ENCODE measurements at places on chromosomes 1 and 21.

- peak; percentile 12 for DNase-seq
Measured at GRCh38 chr1:89719502-89720306, 86.8 kb downstream of the LRRC8C start.

DNA sequence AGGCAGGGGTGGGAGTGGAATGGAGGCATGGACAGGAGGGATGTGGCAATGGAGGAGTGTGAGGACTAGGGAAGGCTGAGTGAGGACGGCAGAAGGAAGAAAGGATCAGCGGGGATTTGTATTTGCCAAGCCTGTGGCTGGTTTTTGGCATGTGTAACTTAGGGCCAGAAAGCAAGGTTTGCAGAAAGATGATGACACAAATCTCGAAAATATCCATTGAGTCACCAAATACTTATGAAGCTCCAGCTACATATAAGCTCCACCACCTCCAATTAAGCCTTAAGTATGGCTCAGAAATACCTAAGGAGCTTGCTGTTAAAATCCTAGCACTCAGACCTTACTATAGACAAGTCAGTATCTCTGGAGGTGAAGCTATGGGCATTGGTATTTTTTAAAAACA lies 90.1 kb downstream of the OMA1 start:
- peak; percentile 40 for DNase-seq

- DNase-seq: no peak
Measured at GRCh38 chr1:39540504-39541031, 36.0 kb downstream of the PABPC4 start.

GRCh38 chr1:236951672-236952071 lies 52.6 kb downstream of the MT1HL1 start:
- no peak for DNase-seq

DNA sequence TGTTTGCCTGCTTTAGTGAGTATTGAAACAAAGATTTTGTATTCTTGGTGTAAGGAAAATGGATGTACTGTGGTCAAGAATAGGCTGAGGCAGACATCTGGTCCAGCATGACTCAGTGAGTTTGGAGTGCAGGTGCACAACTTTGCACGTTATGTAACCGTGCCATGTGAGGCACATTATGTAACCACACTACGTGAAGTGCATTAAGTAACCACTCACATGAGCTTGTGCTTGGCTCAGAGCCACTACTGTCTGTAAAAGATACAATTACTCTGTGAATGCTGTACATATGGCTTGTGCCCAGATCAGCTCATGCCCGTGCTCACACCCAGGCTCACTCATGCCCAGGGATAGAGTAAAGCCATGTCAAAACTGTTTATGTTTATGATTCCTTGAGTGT lies 216.8 kb downstream of the CTH start:
- no peak for DNase-seq

DNA sequence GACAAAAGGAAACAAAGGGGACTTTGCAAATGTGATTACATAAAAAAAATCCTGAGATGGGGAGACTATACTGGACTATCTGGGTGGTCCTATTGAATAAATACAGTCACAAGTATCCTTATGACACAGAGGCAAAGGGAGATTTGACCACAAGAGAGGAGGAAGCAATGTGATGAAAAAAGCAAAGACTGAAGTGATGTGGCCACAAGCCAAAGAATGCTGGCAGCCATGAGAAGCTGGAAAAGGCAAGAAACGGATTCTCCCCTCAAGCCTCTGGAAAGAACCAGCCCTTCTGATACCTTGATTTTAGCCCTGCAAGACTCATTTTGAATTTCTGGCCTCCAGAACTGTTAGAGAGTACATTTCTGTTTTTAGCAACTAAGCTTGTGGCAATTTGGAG lies 36.4 kb downstream of the OLFML2B start:
- DNase-seq: peak; percentile 43

DNA sequence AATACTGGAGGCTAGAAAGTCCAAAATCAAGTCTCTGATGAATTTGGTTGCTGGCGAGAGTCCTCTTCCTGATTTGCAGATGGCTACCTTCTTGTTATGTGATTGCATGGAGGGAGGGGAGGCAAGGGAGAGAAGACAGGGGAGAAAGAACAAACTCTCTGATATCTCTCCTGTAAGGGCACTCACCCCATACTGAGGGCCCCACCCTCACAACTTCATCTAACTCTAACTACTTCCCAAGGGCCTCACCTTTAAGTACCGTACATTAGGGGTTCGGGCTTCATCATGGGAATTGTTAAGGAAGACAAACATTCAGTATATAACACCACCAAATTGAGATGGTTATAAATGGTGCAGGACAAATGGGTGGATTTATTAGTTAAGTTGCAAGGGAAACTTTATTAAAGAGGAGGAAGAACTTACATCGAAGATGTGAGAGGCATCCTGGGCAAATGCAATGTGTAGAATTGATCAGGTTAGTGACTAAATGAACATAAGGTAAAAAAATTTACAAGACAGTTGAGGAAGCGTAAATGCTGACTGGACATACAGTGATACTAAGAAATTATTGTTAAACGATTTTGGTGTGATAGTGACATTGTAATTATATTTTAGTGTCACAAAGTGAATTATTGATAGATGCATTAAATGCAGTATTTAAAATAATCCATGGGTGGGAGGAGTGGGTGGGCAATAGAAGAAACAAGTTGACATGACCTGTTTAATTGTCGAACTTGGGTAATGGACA lies 10.6 kb downstream of the OR2B11 start:
- no peak for DNase-seq

DNA sequence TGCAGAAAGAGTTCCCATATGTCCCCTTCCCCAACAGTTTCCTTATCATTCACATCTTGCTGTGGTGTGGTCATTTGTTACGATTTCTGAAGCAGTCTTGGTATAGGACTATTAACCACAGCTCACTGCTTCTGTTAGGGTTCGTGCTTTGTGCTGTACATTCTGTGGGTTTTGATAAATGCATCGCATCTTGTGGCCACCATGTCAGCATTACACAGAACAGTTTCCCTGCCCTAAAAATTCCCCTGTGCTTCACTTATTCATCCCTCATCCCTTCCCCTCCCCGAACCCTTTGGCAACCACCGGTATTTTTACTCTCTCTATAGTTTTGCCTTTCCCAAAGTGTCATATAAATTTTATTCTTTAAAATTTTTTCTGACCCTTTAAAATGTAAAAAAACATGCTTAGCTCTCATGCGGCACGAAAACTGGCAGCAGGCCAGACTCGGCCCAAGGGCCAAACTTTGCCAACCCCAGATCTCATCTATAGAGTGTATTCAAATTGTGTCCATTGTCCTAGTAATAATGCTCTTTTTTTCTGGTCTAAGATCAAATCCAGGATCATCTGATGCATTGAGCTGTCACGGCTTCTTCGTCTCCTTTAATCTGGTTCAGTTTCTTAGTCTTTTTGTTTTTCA lies 78.2 kb downstream of the SIM2 start:
- DNase-seq: no peak

DNA sequence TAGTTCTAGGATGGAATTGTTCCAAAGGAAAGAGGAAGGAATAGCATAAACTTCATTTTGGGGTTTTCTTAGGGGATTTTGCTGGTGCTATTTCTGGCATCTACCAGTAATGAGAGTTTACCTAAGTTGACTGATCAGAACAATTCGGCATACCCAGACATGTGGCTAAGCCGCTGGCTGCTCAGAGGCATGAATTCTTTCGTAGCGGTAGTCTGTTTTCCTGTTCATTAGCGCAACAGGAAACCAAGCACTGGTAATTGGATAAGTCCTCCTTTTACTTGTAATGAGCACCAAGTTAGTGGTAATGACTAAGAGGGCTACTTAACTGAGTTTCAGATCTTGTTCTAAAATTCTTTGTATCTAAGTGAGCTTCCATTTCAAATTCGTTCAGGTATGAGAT lies 38.6 kb downstream of the C21orf91 start:
- DNase-seq: no peak

GRCh38 chr1:65458730-65459396 lies 38.4 kb downstream of the LEPR start:
- DNase-seq: no peak

GRCh38 chr1:27572679-27573426 lies 31.1 kb downstream of the AHDC1 start:
- DNase-seq: peak; percentile 91

- no peak for DNase-seq
Measured at GRCh38 chr1:65163201-65163805, 15.3 kb downstream of the AK4 start.

DNA sequence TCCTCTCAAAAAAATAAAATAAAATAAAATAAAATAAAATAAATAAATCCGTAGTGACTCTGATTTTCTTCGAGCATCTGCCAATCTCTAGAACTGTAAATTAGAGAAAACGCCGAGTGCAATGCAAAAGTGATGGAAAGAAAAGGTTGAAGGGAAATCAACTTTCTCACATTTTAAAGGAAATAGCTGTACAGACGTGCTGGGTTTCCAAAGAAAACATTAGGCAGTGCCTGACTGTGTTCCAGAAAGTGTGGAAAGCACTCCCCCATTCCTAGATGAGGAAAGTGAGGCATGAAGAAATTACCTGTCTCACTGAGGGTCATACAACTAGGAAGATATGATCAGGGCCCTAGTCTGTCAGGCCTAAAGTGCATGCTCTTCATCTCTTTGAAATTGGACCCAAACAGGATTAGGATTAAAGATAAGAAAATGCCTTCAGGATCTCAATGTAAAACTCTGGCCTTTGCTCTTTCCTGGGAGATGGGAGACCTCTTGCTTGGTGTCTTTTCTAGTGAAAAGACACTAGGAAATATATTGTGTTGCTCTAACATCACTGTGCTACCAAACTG lies 1.8 kb upstream of the PTPN14 start:
- DNase-seq: no peak

- DNase-seq: peak; percentile 92
Measured at GRCh38 chr1:10730985-10731384, 65.5 kb downstream of the CASZ1 start.

GRCh38 chr1:97351846-97352245 lies 569.0 kb downstream of the DPYD start:
- DNase-seq: peak; percentile 36

GRCh38 chr1:113686891-113687618 lies 72.2 kb downstream of the PHTF1 start:
- peak; percentile 28 for DNase-seq

- peak; percentile 80 for DNase-seq
Measured at GRCh38 chr1:223776075-223776814, 63.9 kb downstream of the CAPN2 start.

GRCh38 chr1:44849575-44850132 lies 6.6 kb upstream of the PTCH2 start:
- no peak for DNase-seq

GRCh38 chr1:150271291-150271959 lies 1.2 kb upstream of the C1orf54 start:
- no peak for DNase-seq

- peak; percentile 86 for DNase-seq
Measured at GRCh38 chr1:106924360-106924759, 132.1 kb upstream of the PRMT6 start.

- DNase-seq: no peak
Measured at GRCh38 chr1:107276247-107276646, 135.4 kb downstream of the NTNG1 start.

- no peak for DNase-seq
Measured at GRCh38 chr1:222106377-222106776, 364.5 kb upstream of the DUSP10 start.

DNA sequence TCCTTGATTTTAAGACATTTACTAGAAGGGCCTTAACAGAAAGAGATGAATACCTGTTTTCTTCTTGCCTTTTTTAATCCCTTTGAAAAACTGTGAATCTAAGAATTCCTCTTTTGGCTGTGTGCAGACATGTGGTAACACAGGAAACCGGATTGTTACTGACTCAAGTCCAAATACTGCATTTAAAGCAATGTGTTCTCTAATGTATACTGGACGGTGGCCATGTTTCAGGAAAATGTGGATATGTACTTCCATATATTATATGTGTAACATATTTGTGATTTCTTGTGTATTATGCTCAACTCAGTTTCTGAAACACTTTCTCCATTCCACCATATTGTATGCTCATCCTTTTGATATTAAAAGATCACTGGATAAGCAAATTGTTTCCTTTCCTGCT lies 185.1 kb downstream of the LRRC7 start:
- no peak for DNase-seq

- no peak for DNase-seq
Measured at GRCh38 chr1:228988664-228989063, 253.4 kb downstream of the RHOU start.

DNA sequence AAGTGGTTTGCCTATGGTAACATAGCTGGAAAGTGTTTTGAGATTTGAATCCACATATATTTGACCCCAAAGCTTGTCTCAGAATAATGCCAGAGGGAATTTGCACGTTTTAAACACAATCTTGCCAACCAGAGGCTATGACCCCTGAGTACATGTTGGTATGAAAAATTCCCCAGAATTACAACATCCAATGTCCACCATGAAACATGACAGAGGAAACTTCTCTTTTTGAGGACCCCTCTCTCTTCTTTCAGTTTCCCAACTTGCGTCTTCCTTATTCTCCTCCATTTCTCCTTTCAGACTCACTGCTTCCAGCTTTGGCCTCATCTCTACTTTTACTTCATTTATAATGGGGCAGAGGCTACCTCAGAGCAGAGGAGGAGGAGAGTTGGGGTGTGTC lies 5.5 kb upstream of the KCNJ9 start:
- DNase-seq: no peak

GRCh38 chr1:97307151-97307550 lies 585.6 kb downstream of the PTBP2 start:
- no peak for DNase-seq

- no peak for DNase-seq
Measured at GRCh38 chr1:39877231-39877778, 6.0 kb downstream of the TRIT1 start.

DNA sequence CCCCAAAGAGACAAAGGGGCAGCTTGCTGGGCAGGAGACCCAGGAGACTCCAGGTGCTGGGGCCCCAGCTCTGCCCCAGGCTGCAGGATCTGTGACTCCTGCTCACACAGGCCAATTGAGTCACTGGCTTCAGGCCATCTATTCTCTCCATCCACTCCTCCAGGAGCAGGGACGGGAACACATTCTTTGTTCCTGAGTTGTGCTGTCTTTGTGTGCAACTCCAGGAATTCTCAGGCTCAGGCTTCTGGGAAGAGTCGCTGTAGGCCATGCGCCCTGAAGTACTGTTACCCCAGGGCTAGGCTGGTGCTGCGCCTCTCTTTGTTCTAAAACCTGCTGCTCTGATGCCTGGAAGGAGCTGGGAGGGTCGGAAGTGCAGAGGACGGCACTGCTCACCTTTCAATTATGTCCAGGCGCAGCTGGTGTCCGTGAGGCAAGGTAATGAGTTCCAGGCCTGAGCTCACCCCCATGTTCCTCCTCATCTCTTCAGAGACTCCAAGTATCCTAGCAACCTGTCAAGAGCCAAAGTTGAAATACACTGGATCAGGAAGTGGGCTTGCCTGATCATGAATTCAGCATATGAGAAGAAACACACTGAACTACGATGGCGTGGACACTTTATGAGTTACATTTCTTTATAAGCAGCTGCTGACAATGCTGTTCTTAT lies 105.9 kb downstream of the BCAR3 start:
- peak; percentile 55 for DNase-seq

- no peak for DNase-seq
Measured at GRCh38 chr21:41166884-41167283, 1.1 kb upstream of the BACE2 start.

DNA sequence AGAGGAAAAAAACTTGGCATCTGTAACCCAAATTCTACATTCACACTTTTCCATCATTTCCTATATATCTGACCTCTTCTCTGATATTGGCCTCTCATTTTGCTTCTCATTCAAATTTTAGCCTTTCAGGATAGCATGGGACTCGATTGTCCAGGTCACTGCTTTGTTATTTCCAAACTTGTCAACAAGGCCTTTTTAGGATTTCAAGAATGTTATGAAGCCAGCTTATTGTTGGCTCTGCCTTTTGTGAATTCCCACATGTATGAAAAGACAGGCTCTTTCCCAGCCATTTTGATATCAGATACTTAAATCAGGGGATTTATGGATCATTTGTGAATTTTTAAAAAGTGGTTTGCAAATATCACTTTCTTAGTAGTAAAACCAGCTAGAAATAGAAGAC lies 663.5 kb downstream of the NCAM2 start:
- DNase-seq: no peak

All from fibroblast of skin of back (primary cell).